Activated naive CD4-positive, alpha-beta T cell treated with Interleukin-2 at 50 U/mL for 16 hours (primary cell): ENCODE measurements at places on chromosomes 1 and 21.

GRCh38 chr1:172630868-172631267 lies 28.0 kb upstream of the FASLG start:
- DNase-seq, result no peak

DNA sequence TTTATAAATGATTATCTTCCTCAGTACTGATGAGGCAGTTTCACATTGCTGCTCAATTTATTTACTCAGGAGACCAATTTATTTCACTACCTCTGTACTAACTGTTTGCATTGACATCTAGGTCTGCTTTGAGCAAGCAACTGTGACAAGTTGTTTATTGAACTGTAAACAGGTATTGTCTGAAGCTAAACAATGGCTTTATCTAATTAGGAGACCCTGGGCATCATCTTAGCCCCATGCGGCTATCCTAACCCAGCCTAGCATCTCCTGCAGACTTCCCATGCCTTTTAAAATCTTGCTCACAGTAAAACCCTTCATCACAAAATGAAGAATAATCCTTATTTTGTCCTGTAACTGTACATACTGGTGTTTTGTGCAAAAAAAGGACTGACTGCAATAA lies 348.2 kb downstream of the RWDD3 start:
- no peak for DNase-seq

GRCh38 chr1:64790832-64791487 lies 46.1 kb downstream of the RAVER2 start:
- no peak for DNase-seq

DNA sequence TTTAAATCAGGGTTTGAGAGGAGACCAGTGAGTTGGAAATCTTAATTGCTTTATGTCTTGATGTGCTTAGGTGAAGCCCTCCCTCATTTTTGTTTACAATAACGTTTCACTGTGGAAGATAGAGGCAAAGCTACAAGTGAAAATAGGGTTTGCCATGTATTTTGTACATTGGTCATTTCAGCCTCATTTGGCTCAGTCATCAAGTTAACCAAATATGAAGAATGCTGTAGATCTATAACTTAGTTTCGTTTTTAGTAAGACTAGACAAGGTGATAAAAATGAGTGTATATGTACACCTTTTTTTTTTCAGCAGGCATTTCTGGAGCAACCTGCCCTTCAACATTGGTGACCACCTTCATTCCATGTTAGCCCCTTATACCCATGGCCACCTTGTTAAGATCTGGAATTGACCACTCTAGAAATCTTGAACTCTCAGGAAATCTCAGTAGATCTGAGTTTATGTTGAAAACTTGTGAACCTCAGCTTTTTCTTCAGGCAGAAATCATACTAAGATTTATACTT lies 2.9 kb downstream of the NFYC start:
- DNase-seq, result no peak

DNA sequence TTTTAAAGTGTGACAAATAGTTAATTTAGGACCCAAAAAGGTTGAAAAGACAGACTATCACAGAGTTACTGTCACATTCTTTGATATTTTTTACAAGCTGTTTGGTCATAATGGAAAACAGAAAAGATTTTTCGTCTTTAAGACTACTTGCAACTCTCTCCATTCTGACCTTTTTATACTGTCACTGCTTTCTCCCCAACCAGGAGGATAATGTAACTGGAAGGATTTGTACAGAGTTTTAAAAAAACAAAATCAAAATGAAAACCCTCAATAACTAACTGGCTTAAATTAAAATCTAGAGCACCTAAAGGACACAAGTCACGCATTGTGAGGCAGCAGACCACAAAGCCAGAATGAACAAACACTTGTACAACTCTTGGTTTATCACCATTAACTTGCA lies 257.7 kb downstream of the FAF1 start:
- no peak for DNase-seq

DNA sequence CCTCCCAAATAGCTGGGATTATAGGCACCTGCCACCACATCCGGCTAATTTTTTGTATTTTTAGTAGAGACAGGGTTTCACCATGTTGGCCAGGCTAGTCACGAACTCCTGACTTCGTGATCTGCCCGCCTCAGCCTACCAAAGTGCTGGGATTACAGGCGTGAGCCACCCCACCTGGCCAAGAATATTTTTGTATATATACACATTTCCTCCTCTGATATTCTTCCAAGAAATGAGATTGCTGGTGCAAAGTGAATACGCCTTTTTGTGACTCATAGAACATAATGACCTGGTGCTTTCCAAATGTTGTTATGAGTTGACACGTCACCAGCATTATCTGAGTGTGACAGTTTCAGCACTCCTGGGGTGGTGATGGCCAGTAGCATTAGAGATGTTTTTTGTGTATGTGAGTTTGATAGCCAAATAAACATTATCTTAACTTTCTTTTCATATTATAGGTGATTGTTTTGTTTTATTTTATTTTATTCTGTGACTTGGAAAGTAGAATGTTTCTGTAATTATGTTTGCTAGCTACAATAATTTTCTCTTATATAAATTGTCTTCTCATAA lies 54.9 kb downstream of the KCNK1 start:
- no peak for DNase-seq

DNA sequence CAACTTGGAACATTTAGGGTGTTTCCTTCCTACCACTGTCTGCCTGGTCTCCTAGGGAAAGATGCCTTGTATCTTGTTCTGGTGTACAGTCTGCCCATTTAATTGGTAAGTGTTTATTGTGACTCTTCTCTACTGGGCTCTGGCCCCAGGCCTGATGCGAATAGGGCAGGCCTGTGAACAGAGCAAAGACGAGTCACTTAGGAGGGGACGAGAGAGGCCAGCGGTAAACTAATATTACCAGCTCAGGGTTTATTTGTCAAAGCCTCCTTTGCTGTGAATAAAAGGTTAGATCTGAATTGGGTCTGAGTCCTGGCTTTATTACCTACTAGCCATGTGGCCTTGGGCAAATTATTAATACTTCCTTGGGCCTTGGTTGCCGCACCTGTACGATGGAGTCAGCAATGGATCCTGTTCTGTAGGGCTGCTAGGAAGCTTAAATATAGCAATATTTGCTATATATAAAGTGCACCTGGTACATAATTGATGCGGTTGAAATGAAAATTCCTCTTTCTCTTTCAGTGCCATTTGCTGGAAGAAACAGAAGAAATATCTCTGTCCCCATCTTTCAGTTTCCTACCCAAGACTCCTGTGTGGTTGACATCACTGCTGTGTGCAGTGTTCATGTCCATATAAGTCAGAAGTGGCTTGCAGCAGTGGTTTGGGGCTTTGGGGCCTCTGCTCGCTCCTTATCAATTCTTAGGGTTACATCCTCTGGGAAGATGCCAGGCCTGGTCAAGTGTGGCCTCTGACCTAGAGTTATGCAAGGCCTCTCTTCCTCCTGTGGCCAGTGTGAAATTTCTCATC lies 32.4 kb downstream of the MAPKAPK2 start:
- no peak for DNase-seq
